Osteocyte (in vitro differentiated cells): ENCODE measurements at places on chromosomes 3 and 15. TPM values are rescaled to one million over a fixed set of nuclear protein-coding genes. Genes with fewer than 3 reads are reported as not detected.

DNA sequence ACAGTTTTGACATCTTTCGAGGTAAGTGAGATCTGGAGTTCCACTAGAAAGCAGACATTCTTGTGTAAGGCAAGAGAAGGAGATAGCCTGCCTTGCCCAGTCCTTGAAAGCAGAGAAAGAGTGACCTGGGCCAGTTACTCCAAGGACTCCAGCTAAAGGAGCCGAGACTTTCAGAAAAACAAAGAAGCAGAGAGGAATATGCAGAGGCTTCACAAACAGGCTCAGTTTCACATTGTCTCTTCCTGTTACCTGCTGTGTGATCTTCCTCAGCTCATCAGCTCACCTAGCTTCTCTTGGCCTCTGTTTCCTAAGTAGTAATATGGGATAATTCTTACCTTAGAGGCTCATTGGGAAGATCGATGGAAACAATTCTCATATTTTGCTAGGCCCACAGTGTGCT is 81.0 kb downstream of the CDC25A start:
- H3K4me1 ChIP-seq = peaks cover 3% of the 10 kb centered on the region
- DNase-seq = no peak
- peaks cover 3% of the 10 kb centered on the region for H3K27me3 ChIP-seq
- no peaks in the 10 kb centered on the region for H3K36me3 ChIP-seq
- no peak overlapping the region for H3K4me3 ChIP-seq
- no peak overlapping the region for H3K27ac ChIP-seq

- no peak overlapping the region for H3K27ac ChIP-seq
- H3K27me3 ChIP-seq = no peaks in the 10 kb centered on the region
- no peaks in the 10 kb centered on the region for H3K4me1 ChIP-seq
- H3K36me3 ChIP-seq = no peaks in the 10 kb centered on the region
- no peak overlapping the region for H3K4me3 ChIP-seq
- DNase-seq = no peak
These were observed 213.0 kb downstream of the NECTIN3 start for GRCh38 chr3:111284503-111285183.

GRCh38 chr3:146203776-146204175 is 42.8 kb upstream of the PLOD2 start:
- H3K27me3 ChIP-seq = no peaks in the 10 kb centered on the region
- peaks cover 39% of the 10 kb centered on the region for H3K36me3 ChIP-seq
- H3K4me3 ChIP-seq = no peak overlapping the region

DNA sequence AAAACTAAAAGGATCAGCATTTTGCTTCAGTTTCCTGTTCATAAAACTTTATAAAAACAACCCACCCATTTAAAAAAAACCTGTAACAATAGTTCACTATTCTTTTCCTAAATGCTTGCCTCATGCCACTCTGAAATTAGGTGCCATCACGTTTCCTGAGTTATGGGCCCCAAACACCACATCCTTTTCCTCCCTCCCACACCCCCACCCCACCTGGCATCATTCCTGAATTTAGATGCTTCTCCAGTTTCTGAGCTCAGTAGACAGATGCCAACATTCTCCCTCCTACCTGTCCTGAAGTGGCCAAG is 11.9 kb upstream of the ARHGEF3 start:
- no peak overlapping the region for H3K4me3 ChIP-seq
- H3K27ac ChIP-seq = no peak overlapping the region
- H3K36me3 ChIP-seq = no peaks in the 10 kb centered on the region
- DNase-seq = peak; percentile 2
- peaks cover 27% of the 10 kb centered on the region for H3K27me3 ChIP-seq
- peaks cover 12% of the 10 kb centered on the region for H3K4me1 ChIP-seq

The WNT5A gene
- 27.6 and 30.4 TPM in 2 replicates for total RNA-seq

The GMNC gene
- 2.2 and 2.8 TPM in 2 replicates for total RNA-seq

The LIPH gene
- not detected in 2 replicates for total RNA-seq

The SENP5 gene
- total RNA-seq = 35.9 and 36.9 TPM in 2 replicates
